Smooth muscle cell of the pulmonary artery (primary cell): ENCODE measurements at places on chromosomes 6 and 20. TPM values are rescaled to one million over a fixed set of nuclear protein-coding genes. Genes with fewer than 3 reads are reported as not detected.

UBE2C gene
- total RNA-seq = 2.1 and 7.9 TPM in 2 replicates

GHRH gene
- total RNA-seq = not detected in 2 replicates

TMEM244 gene
- total RNA-seq = not detected in 2 replicates

PFDN4 gene
- total RNA-seq = 31.9 and 56.2 TPM in 2 replicates

SEMG1 gene
- not detected in 2 replicates for total RNA-seq

BMP7 gene
- not detected in 2 replicates for total RNA-seq

TRDN gene
- 0.10 TPM in 1 of 2 replicates, not detected in the other for total RNA-seq

GNRH2 gene
- total RNA-seq = 0.26 and 0.43 TPM in 2 replicates

FNDC1 gene
- total RNA-seq = 0.46 and 1.1 TPM in 2 replicates

TEAD3 gene
- 16.1 and 16.2 TPM in 2 replicates for total RNA-seq

FBXO30 gene
- 14.9 and 18.6 TPM in 2 replicates for total RNA-seq

CD24 gene
- total RNA-seq = 0.85 and 3.3 TPM in 2 replicates

ZSCAN31 gene
- total RNA-seq = 4.2 and 4.4 TPM in 2 replicates

SESN1 gene
- 27.7 and 30.7 TPM in 2 replicates for total RNA-seq

NNAT gene
- total RNA-seq = 0.66 TPM in 1 of 2 replicates, not detected in the other

IL17A gene
- total RNA-seq = not detected in 2 replicates

RSPH9 gene
- total RNA-seq = 0.83 and 1.3 TPM in 2 replicates

LRRN4 gene
- 0.07 TPM in 1 of 2 replicates, not detected in the other for total RNA-seq

DEFB132 gene
- total RNA-seq = not detected in 2 replicates

CCND3 gene
- 14.8 and 16.6 TPM in 2 replicates for total RNA-seq

ZKSCAN3 gene
- 6.9 and 8.3 TPM in 2 replicates for total RNA-seq

NFKBIL1 gene
- total RNA-seq = 22.7 and 27.5 TPM in 2 replicates

BNIP5 gene
- total RNA-seq = not detected in 2 replicates

CDSN gene
- total RNA-seq = not detected in 2 replicates

SEL1L2 gene
- not detected in 2 replicates for total RNA-seq

LHFPL5 gene
- not detected in 2 replicates for total RNA-seq

PCMT1 gene
- total RNA-seq = 80.2 and 104 TPM in 2 replicates

KHDC1 gene
- 3.5 TPM in 2 replicates for total RNA-seq

MUC22 gene
- total RNA-seq = not detected in 2 replicates

RALY gene
- total RNA-seq = 57.8 and 65.9 TPM in 2 replicates

CNR1 gene
- total RNA-seq = 0.07 and 0.52 TPM in 2 replicates

CCN5 gene
- total RNA-seq = 3.0 and 36.4 TPM in 2 replicates

TTLL9 gene
- 0.07 TPM in 1 of 2 replicates, not detected in the other for total RNA-seq

OR11A1 gene
- total RNA-seq = not detected in 2 replicates

HLA-DPB1 gene
- total RNA-seq = 2.8 and 19.5 TPM in 2 replicates

BHLHE23 gene
- not detected in 2 replicates for total RNA-seq

GPLD1 gene
- total RNA-seq = 0.33 and 0.46 TPM in 2 replicates

HTR1E gene
- 0.03 TPM in 1 of 2 replicates, not detected in the other for total RNA-seq

KHDC1L gene
- not detected in 2 replicates for total RNA-seq

TRIM40 gene
- not detected in 2 replicates for total RNA-seq

RIMS1 gene
- 2.3 and 3.6 TPM in 2 replicates for total RNA-seq

PKIB gene
- 6.5 and 35.7 TPM in 2 replicates for total RNA-seq
